Activated CD4-positive, alpha-beta T cell treated with anti-CD3 and anti-CD28 coated beads for 48 hours (primary cell): ENCODE measurements at places on chromosomes 7 and 10.
A peak's percentile ranks its signal among the peaks of the same experiment; 100 is the strongest.

DNA sequence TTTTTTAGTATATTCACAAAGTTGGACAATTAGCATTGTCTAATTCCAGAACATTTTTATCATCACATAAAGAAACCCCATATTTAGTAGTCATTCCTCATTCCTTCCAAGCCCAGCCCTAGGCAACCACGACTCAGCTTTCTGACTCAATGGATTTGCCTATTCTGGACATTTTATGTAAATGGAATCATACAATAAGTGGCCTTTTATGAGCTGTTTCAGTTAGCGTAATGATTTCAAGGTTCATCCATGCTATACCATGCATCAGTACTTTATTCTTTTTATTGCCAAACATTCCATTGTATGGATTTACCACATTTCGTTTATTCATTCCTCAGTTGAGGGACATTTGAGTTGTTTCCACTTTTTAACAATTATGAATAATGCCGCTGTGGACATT is 249.2 kb downstream of the DYNC1I1 start:
- DNase-seq, result no peak

DNA sequence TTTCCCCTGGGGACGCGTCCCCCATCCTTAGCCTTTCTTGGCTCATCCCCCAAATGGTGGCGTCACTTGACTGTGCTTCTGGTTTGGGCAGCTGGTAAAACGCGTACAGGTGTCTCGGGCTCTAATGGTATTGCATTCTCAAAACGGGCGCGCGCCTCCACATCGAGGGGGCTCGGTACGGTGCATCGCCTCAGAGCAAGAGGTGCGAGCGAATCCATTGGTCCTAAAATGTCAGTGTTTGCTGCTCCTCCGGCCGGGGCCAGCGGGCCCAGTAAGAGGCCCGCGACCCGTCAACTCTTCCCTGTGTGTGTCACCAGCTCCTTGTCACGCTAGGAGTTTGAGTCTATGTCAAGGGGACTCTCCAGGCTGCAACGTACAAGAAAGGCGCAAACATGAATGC is 90.6 kb upstream of the SH2B2 start:
- DNase-seq, result no peak

DNA sequence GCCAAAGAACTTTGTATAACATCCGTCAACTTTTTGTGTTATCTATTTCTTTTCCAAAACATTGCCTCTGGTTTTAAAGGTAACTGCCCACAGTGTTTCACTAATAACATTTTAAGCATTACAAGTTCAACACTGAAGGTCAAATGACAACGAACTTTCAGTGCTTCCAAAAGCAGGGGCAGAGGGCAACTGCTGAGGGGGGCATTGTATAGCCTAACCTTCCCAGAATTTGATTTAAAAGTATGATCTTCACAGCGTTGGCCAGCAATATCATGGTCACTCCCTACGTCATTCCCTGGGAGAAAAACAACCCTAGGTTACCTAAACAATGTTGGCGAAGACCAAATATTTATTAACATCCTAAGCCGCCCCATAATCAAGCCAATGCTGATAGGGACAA is 2.5 kb upstream of the GOT1 start:
- DNase-seq, result no peak

- DNase-seq, result no peak
These were observed 97.7 kb downstream of the NRCAM start for GRCh38 chr7:108358553-108358952.

- DNase-seq, result peak; percentile 85
These were observed 3.3 kb upstream of the SHH start for GRCh38 chr7:155815332-155816191.

DNA sequence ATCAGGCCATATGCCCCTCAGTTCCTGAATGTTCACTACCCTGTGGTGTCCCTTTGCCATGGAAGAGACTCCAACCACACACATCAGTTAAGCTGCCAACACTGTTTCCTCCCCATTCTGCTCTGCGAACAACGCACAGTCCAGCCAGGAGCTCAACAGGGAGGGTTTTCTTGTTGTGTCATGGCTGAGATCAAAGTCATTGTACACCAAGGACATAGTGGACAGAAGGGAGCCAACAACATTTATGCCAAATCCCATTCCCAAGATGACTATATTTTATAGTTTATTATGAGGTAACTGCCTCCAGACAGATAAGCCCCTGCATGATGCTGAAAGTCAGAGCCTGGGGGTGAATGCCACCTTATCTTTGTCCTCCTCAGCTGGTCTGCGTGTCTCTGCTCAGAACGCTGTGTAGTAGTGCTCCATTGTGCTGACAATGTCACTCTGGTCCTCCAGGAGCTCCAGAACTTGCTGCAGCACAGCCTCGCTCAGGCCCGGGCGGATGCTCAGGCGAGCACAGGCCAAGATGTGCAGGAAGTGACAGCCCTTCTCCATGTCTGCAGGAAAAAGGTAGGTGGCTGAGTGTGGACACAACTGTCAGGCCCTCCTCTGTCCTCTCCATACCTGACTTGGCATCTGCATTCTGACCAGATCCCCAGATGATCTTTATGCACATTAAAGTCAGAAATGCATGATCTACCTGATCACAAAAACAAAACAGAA is 27.1 kb upstream of the SH3PXD2A start:
- no peak for DNase-seq
